ENCODE measurements at places on chromosomes 4 and X.

DNA sequence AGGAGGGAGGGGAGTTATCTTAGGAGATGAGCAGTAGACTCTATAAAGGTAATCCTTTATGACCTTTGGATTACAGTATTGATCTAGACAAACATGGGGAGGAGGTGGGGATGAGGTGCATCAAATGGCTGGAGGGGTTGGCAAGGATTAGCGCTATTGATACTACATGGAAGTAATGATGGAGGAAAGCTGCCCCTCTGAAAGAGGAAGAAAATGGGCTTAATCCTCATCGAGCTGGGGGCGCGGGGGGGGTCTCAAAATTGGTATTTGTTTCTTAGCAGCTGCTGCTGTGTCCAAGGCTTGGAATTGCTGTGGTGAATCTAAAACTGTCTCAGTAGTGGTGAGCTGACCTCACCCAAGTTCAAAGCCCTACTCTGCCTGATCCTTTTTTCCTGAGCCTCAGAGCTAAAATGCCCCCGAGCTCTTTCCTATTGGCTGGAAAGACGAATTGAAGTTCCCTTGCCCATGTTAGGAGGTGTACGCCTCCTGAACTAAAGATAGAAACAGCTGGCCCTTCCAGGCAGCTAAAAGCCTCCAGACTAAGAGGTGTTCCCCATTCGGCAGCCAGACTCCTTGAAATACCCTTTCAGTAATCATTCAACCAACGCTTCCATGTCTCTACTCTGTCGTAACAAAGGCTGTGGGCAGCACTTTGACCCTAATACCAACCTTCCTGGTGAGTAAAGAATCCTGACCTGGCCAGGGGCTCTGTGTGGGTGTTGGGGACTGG lies at the start of gene ITGB1BP2:
TSS of gene ITGB1BP2 (plus strand) at position 556 of the 730 bp plus-strand sequence. CDS start at position 613, 57 bp downstream.
- DNase-seq, result peak; percentile 3

- DNase-seq, result peak; percentile 78
Measured at GRCh38 chr4:47686294-47686872, 151.5 kb downstream of the CORIN start.

- no peak for DNase-seq
Measured at GRCh38 chr4:32022071-32022470, 1301.9 kb downstream of the PCDH7 start.

DNA sequence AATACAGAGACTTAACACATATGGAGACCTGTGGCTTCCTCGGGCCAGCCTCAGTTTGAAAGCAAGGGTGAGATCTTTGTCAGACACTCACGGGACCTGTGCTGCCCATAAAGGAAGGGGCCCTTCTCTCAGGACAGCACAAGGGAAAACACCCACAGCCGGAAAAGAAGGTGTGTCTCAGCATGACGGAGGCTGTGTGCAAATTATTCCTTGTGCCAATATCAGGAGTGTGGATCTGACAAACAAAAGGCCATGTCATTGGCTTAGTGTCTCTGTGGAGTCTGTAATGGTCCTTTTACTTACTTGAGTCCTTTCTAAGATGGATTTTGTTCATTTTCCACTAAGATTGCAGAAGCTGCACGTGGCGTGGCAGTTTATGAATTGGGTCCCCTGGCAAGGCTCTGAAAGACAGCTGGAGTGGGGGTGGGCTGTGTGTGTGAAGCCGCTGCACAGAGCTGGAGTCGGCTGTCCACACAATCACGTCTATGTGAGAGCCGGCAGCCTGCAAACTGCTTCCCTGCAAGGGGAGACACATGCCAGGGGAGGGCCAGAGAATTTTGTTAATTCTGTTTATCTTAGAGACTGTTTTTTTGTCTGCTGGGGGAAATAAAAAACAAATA lies 1.9 kb downstream of the ENPP6 start:
- no peak for DNase-seq

DNA sequence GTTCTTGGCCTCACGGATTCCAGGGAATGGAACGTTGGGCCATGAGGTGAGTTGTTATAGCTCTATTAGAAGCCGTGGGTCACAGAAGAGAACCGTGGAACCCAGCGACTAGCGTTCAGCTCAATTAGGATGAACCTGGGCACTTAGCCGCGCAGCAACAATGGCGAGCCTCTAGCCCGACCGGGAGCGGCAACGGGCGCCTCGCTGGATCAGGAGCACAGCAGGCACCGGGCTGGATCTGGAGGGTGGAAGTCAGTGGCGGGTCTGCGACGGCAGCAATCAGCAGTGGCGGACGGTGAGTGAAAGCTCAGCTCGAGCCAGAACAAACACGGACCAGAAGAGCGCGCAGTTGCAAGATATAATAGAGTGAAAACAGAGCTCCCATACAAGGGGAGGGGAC lies 34.2 kb downstream of the AGA start:
- no peak for DNase-seq

- peak; percentile 17 for DNase-seq
Measured at GRCh38 chr4:100083289-100083688, 107.0 kb downstream of the DDIT4L start.

- no peak for DNase-seq
Measured at GRCh38 chr4:152039691-152040090, 278.9 kb upstream of the GATB start.

GRCh38 chr4:125390727-125391126 lies 76.0 kb downstream of the FAT4 start:
- no peak for DNase-seq

GRCh38 chrX:8274170-8274569 lies 103.1 kb upstream of the VCX2 start:
- no peak for DNase-seq

- no peak for DNase-seq
Measured at GRCh38 chr4:84563002-84563401, 19.9 kb upstream of the CDS1 start.

DNA sequence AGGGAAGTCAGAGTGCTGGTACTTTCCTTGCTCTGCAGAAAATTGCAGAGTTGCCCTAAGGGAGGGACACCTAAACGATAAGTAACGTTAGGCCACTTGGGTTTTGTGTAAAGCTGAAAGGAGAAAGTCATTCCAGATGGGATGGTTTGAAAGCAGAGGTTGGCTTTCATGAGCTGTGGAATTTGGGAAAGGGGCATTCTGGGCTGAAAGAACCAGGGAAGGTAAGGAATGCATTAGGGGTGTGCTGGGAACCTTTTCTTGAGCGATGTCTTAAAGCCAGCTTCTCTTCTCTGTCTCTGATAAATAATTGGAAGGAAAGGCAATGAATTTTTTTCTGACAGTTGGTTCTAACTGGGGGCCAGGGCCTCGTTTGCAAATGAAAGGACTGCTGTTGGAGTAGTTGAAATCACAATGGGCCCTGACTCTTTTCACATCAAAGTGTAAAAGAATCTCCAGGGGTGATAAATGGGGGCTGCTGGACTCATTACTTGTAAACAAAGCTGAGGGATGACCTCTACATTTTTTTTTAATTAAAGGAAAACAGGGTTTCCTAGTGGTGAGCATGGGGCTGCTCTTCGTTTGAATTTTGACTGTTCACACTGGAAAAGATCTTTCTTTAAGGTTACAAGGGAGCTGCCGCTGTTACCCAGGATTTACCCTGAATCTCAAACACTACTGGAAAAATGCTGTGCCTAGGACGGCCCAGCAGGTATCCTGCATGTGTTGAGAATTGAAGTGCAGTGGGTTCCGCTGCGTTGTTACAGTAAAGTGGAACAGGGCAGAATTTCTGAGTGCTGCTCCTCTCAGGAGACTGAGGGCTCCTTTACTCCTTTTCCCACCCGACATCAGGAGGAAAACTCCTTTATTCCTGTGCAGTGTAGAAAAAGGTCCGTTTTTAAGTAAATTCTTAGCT lies 25.0 kb downstream of the AFF1 start:
- DNase-seq, result no peak

- no peak for DNase-seq
Measured at GRCh38 chrX:54288968-54289367, 68.9 kb downstream of the WNK3 start.

DNA sequence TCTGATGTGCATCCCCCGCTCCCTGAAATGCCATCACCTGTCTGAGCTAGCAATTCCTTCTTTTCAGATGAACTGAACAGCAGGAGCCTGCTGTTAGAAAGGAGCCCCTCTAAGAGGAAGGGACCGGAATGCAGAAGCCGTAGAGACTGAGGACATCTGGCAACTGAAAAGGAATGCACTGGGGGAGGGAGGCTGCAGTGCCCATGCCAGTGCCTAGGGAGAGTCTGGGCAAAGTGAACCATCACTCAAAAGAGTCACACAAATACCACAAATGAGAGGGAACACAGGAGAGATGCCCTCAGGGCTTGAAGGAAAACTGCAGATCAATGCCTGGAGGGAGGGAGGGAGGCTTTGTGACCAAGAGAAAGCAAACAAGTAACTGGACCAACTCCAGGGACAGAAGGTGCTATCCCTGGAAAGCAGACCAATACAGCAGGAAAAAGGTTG lies 93.9 kb upstream of the CBR4 start:
- DNase-seq, result no peak

GRCh38 chrX:70998411-70999027 lies 67.6 kb upstream of the SLC7A3 start:
- DNase-seq, result peak; percentile 2

DNA sequence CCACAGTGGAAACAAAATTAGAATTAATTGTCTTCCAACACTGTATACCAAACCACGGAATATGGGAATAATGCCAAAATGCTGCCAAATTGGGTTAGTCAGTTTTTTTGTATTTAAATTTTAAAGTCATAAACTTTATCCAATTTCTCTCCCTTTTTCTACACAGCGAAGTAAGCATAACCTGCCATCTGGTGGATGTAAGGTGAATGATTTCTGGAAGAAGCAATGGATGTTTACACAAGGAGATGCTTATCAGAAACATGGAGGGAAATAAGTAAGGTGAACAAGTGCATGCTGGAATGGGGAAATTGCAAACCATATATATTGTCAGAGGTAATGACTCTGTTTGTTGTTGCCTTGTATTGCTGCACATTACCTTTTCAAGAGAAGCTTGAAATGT lies 691.9 kb downstream of the TECRL start:
- DNase-seq, result no peak

DNA sequence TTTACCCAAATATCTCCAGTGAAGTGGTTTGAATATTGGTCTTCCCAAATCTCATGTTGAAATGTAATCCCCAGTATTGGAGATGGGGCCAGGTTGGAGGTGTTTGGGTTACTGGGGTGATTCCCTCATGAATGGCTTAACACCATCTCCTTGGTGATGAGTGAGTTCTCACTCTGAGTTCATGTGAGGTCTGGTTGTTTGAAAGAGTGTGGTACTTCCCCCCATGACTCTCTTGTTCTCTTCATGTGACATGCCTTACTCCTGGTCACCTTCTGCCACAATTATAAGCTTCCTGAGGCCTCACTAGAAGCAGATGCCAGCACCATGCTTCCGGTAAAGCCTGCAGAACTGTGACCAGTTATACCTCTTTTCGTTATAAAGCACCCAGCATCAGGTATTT lies 32.9 kb upstream of the OTUD4 start:
- no peak for DNase-seq

DNA sequence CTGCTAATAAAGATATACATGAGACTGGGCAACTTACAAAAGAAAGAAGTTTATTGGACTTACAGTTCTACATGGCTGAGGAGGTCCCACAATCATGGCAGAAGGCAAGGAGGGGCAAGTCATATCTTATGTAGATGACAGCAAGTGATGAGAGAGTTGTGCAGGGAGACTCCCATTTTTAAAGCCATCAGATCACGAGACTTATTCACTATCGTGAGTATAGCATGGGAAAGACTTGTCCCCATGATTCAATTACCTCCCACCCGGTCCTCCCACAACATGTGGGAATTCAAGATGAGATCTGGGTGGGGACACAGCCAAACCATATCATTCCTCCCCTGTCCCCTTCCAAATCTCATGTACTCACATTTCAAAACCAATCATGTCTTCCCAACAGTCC lies 50.9 kb upstream of the GRID2 start:
- no peak for DNase-seq

- DNase-seq, result no peak
Measured at GRCh38 chr4:7861440-7861881, 78.2 kb downstream of the AFAP1 start.

DNA sequence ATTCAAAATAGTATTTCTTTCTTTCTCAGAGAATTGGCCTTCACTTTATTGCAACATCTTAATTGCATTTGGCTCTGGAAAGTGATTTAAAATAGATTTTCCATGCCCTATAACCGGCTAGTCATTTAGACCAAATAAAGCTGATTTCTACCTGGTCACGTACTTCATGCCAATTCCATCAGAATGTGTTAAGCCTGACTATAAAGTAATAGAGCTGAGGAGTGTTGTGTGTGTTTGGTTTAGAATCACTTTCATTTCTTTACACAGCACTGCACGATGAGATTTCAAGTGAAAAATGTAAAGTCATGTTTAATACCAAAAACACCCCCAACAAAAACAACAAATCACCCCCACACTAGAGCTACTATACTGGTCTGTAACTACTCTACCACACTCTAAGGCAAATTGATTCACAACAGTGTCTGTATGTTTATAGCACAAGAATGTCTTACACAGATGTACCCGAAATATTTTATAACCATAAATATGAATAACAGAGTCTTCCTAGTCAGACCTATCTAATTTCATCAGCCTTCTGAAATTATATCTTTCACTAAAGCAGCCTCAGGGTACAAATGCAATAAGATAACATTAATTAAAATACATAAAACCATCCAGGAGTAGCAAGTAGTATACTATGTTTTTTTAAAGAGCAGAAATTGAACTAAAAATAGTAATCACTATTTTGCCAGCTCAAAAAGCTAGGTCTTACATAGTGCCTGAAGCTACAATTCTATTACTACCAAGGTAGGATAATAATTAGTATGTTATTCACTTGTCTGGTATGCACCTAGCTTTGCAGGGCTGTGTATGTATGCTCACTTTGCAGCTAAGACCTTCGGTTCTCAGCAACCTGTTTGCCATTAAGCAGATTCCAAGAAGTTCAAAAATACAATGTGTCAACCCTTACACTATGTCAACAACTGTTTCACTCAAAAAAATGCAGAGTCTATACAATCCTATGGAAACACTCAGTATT lies 28.4 kb downstream of the APBB2 start:
- no peak for DNase-seq

- no peak for DNase-seq
Measured at GRCh38 chrX:119427024-119427794, 28.1 kb downstream of the SLC25A43 start.

DNA sequence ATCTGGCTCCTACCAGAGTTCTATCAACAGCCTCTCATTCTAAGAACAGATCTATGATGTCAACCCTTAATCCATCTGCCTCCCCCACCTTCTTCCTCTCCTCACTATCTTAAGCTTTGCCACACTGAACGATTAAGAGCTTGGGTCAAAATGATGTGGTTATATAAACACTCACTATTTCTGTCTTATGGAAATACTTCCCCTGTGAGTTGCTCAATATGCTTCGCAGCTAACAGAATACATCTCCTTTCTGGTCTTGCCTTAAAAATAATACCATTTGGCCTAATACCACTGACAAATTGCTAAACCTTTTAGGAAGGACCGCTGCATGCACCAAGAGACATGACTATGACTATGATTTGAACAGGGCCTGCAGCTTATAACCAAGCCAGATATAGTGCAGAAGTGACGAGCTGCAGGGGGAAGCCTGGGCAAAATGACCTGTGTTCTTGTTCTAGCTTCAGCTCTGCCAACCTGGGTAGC lies 130.9 kb downstream of the RNF150 start:
- peak; percentile 21 for DNase-seq

DNA sequence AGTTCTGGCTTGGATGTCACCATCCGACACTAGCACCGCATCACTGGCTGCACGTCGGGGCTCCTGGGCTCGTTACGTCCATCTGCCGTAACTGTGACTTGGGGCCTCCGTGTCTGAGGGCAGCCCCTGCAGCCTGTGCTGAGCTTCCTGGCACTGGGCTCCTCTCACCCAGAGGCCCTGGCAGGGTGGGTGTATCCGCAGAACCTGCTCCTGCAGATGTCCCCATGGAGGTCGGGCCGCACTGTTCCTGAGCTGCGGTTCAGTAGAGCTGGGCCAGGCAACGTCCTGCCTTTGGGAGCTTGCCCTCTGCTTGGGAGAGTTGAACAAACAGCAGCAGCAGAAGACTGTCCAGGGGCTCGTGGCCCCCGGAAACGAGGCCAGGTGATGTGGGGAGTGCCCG lies 71.4 kb downstream of the RGS12 start:
- no peak for DNase-seq
